ENCODE measurements at places on chromosomes 6 and 20. TPM values are rescaled to one million over a fixed set of nuclear protein-coding genes. Genes with fewer than 3 reads are reported as not detected.

GRCh38 chr20:1805816-1806215 lies 89.4 kb upstream of the SIRPA start:
- DNase-seq, result no peak

- no peak for DNase-seq
Observed at GRCh38 chr6:115001731-115002350, 659.0 kb upstream of the HS3ST5 start.

GRCh38 chr6:128067446-128068118 lies 166.7 kb upstream of the THEMIS start:
- DNase-seq, result no peak

Gene OOEP
- total RNA-seq, result not detected

DNA sequence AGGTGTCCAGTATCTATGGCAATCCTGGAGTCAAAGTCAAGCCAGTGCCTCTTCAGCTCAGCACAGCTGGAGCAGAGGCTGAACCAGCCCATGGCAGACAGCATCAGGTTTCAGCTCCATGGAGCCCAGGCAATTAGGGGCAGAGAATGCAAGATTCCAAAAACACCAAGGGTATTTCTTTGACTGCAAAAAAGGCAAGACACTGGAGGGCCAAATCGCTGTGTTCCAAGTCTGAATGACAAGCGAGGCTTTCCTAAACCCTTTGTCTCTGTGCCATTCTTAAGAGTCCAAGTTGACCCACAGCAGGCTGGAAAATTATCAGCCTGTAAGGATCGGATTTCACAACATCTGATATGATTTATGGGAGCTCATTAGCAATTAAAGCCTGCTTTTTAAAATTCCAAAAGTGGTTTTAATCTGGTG lies 49.7 kb upstream of the TGM3 start:
- DNase-seq, result peak; percentile 60

Data from muscle of leg (tissue), 16 donors.